ENCODE measurements at places on chromosomes 7 and 10.

DNA sequence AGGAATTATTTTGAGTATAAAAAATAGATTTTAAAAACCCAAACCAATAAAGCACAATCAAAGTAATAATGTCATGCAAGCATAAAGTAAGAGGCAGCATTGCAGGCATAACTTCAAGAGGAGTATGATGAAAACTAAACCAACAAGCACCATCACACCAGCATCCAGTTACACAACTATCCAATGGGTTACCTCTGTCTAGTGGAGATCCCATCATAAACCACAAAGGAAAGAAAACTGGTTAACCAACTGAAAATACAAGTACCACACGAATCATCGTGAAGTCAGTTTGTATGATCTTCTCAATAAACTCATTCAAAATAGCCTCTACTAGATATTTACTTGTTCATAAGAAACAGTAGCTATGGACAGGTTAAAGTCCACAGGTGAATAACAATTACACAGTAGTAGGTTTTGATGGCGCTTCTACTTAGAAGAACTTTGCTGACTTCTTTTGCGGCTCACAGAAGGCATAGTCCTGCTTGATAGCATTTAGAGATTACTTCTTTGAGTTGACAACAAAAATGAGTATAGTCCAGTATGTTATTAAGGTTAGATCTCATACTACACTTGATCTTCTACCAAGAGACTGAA is 116.6 kb downstream of the MICU1 start:
- no peak for DNase-seq

GRCh38 chr7:113784316-113784715 is 134.5 kb downstream of the PPP1R3A start:
- no peak for DNase-seq

- no peak for DNase-seq
These were observed 10.9 kb upstream of the NFE2L3 start for GRCh38 chr7:26141077-26141476.

GRCh38 chr7:74283858-74284447 is 5.3 kb upstream of the CLIP2 start:
- DNase-seq = no peak

GRCh38 chr7:135159359-135160085 is 11.0 kb downstream of the CYREN start:
- no peak for DNase-seq

GRCh38 chr10:49408519-49409306 is 12.8 kb upstream of the DRGX start:
- DNase-seq = no peak

DNA sequence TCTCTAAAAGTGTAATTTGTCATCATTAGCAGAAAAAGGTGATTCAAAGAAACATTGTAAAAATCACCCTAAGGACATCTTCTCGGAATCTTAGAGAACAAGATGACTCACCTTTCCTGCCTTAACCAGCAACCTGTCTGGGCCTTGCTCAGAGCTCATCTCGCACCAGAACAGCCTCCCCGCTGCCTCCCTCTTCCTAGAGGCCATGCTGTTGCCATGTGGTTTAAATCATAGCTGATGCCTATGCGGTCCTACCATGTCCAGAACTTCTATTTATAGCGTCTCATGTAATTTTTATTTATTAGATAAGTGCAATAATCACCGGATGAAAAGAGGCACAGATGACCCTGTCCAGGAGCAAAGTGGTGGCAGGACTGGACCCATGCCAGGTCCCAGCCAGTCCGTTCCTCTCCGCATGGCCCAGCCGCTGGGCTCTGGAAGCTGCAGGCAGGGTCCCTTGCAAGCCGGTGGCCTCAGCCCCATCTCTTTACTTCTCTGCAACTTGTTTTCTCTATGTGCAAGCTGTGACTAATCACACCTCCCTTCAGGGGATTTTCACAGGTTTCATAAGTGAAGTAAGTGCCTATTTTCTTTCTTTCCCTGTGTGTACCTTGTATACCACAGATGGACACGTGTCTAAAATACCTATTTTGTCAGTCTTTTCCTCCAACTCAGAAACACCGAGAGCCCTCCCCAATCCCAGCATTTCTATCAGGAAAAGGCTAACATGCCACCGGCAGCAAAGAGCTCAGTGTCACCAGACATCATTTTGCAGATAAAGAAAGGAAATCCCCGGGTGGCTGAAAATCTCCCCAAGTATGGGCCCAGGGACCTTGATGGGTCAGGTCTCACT is 27.1 kb downstream of the KLF6 start:
- peak; percentile 60 for DNase-seq

GRCh38 chr7:5774790-5775189 is 6.7 kb downstream of the RNF216 start:
- DNase-seq = no peak

DNA sequence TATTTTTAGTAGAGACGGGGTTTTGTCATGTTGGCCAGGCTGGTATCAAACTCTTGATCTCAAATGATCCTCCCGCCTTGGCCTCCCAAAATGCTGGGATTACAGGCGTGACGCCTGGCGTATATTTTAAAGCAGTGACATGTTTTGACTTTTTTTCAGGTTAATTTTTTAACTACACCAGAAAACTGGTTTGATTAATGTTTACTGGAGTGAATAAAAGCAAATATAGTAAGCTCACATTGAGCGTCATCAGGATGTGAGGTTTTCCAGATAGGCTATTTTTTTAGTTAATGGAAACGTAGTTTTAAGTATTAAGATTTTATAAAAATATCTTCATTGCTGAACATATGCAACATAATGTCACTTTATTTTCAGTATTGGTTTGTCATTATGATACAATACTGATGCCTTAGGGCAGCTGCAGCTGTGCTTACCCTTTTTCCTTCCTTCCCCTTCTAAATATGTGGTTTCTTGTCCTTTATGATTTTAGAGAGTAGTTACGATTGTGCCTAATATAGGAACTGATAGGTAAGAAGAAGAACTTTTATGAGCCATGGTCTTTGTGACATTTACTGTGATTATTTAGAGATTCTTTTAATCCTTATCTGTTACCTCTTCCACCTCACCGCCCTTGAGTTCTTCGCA is 37.3 kb downstream of the TMEM60 start:
- no peak for DNase-seq

DNA sequence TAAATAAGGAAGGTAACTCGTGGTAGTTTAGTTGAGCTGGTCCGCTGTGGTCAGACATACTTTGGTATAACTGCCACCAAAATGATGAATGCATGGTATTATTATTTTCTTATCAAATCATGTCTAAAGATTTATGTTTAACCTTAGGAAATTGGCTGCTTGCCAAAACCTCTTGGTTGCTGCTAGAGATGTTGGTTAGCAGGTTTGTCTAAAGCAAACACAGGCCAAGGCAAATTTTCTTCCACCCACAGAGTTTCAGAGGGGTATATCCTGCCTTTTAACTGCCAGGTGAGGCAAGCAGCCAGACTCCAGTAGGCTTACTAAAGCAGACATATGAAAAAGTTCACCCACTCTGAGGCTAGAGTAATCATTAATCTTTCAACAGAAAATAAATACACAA is 101.4 kb downstream of the SEMA3E start:
- DNase-seq = no peak

DNA sequence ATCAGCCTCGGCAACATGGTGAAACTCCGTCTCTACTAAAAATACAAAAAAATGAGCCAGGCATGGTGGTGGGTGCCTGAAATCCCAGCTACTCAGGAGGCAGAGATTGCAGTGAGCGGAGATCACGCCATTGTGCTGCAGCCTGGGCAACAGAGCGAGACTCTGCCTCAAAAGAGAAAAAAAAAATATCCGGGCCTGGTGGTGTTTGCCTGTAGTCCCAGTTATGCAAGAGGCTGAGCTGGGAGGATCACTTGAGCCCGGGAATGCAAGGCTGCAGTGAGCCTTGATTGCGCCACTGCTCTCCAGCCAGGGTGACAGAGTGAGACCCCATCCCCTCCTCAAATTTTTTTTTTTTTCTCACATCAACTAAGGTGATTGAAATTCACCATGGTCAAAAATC is 42.8 kb downstream of the CDC123 start:
- no peak for DNase-seq

DNA sequence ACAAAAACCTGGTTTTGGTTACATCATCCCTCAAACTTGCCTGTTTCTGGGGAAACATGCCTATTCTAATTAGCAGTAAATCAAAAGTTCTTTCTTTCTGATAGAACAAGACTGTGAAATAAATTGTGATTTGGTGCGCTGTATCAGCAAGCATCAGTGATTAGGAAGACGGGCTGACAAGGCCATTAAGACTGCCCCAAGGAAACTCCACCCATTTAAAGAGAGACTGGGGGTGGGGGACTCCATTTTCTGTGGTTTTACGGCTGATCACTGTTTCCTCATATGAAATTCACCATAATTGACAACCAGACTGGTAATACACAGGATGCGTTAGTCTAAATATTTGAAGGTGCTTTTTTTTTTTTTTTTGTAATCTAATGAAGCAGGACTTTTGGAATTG is 68.7 kb downstream of the MBL2 start:
- DNase-seq = no peak

DNA sequence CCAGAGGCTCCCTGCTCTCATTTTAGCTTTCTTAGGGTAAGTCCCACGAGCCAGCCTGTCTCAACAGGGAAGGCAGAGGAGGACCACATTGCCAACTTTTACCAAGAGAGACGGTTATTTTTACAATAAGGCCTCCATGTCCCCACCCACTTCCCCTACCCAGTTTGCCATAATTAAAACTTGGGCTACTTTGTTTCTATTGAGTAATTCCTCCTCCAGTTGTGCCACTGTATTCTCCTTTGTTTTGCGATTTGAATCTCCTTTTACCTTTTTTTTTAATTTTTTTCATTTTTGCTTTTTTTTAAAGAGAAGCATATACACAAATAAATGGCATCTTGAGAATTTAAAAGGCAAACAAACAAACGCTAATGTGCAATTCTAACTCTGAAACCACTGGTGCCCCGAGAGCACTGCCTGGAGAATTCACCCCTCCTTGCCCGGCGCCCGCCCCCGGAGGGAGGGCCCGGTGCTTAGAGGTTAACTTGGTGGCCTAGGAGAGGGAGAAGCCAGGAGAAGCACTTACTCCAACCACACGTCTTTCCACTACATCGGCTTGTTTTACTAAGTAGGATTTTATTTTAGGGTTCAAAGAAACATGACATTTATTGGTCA is 282.3 kb downstream of the USP6NL start:
- DNase-seq = no peak

GRCh38 chr7:157670490-157671357 is 333.9 kb downstream of the DNAJB6 start:
- DNase-seq = no peak

DNA sequence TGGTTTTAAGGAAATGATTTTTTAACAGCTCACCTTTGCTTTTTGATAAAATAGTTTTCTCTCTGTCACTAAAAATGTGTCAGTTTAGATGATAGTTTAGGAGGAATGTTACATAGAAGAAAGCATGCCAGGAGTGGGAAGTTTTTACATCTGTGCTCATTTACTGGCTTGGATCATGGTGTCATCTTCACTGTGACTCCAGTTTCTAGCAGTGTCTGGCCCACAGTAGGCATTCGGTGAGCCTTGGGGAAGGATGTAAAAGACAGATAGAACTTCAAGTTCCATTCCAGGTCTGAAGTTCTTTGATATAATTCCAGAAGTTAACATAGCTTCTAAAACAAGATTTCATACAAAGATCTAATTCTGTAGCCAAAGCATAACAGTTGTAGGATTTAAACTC is 259.2 kb downstream of the BICC1 start:
- DNase-seq = no peak

GRCh38 chr7:16812542-16813231 is 7.9 kb upstream of the AGR2 start:
- no peak for DNase-seq

DNA sequence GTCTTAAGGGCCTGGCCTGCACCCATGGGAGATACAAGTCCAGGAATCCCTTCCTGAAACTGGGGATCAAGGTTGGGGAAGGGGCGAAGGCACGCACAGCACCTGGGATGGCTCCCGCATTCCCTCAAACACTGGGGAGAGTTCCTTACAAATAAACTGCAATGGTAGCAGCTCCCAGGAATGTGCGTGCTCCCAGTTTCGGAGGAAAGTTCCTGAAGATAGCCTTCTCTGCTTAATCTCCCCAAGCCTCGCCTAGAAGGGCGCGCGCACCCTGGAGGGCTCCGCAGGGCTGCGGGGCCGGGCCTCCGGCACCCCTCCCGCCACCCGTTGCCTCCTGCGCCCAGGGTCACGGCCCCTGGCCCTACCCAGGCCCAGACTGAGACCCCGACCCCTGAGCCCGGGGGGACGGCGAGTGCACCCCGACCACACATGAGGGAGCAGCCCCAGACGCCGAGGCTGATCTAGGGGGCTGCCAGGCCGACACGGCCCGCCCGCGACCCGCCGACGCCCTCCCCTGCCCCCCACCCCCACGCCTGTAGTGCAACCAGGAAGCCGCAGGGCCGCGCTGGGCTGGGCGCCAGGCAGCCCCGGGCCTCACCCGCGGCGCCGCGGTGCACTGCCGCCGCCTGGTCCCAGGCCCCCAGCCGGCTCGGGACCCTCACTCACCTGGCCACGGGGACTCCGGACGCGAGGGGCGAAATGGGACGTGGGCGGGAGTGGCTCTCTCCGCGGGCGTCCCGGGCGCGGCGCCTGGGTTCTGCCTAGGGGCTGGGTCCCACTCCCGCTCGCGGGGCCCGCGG is 460 bp downstream of the ANXA11 start:
- peak; percentile 29 for DNase-seq

DNA sequence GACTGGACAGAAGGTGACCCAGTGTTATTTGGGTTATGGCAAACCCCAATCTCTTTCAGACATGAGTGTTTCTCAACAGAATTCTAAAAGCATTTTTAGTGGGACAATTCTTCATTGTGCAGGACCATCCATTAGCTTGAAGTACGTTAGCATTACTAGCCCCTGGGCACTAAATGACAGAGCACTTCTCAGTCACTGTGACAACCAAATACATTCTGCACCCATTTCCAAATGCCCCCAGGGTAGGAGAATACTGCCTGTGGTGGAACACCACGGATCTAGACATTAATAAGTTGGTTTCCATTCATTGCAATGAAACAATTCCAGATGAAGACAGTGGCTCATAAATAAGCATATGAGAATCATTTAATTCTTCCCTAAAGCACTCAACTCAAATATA is 102.4 kb upstream of the FRMD4A start:
- no peak for DNase-seq

- DNase-seq = no peak
These were observed 117.6 kb downstream of the SEM1 start for GRCh38 chr7:96591900-96592676.

GRCh38 chr7:29424295-29424983 is 139.2 kb upstream of the PRR15 start:
- DNase-seq = no peak

DNA sequence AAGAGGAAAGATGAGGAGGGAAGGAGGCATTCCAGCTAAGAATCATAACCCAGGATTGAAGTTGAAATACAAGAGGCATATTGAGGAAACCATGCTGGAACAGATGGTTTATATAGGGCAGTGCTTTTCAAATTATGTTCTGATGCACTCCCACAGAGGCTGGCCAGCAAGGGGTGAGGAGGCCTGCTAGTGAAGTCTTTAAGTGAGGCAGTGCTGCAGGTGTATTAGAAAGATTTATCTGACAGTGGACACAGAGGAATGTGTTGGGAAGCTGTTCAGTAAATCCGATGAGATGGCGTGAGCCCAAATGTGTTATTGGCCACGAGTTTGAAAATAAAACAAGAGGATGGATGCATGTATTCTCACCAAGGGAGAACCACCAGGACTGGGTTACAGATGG is 28.6 kb downstream of the REEP3 start:
- DNase-seq = no peak

All from effector CD4-positive, alpha-beta T cell (primary cell).